ENCODE measurements at places on chromosomes 4 and X.

DNA sequence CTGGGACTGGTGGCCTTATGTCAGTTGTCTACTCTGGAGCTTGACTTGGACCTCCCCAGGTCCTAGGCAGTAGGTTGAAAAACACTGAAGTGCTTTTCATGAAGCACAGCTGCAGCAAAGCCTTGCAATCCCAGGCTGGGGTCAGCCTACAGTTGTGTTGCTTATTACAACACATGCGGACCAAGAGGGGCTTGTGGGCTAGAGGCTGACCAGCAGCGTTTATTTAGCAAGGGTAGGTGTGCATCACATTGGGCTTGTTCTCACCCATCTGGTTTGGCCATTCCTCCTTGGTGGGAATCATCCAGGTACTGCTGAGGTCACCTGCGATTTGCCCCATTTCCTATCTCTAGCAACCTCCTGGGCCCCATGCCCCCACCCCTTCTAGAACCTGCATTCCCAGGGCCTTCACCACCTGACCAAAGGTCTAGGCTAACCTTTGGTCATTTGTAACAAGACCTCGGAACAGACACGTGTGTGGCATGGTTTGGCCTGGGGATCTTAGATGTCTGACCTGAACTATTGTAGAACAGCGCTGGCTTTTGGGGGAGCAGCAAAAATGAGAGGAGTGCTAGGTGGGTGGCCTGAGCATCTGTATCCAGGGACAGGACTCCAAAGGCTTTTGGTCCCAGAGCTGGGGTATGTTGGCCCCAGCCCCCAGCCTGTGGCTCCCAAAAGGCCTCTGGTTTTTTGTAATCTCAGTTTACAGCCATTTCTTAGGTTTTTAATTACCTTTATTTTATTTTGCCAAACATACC lies 3.0 kb downstream of the RPL10 start:
- peaks cover 10% of the 10 kb centered on the region for H3K4me1 ChIP-seq
- H3K4me3 ChIP-seq = no peak overlapping the region
- H3K36me3 ChIP-seq = peaks cover 14% of the 10 kb centered on the region
- no peaks in the 10 kb centered on the region for H3K27me3 ChIP-seq

DNA sequence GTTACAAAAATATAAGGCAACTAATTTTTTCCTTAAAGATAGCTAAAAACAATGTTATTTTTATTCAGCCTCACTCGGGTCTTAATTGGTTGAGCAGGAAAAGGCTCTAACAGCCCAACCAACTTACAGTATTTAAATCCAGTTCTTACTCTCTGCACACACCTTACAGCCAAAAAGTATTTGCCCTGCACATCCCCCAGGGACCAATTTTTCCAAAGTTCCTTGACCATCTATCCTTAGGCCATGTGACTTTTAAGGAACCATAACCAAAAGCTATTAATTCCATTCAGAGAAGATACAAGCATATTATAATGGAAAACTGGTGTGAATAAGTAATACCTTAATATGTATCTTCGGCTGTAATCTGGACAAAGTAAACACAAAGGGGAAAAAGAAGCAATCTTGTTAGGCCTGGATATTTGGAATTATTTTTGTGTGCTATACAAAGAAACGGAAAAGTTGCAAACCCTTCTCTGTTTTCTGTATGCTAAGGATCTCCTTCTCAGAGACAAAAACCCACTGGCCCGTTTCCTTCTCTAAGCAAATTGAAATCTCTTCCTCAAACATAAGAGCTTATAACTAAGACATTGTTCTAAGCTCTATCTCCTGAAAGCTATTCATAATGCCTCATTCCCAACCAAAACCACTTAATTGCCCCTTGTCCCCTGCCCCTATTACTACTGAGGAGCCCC lies 1.0 kb upstream of the THAP9 start:
- no peaks in the 10 kb centered on the region for H3K27me3 ChIP-seq
- no peaks in the 10 kb centered on the region for H3K36me3 ChIP-seq
- peak overlapping the region; percentile 100 for H3K27ac ChIP-seq

GRCh38 chr4:138235419-138235952 lies 6.7 kb downstream of the SLC7A11 start:
- no peak for DNase-seq
- no peaks in the 10 kb centered on the region for H3K36me3 ChIP-seq
- H3K4me1 ChIP-seq = peaks cover 11% of the 10 kb centered on the region
- H3K27ac ChIP-seq = peak overlapping the region; percentile 64

- H3K4me1 ChIP-seq = no peaks in the 10 kb centered on the region
- H3K4me3 ChIP-seq = no peak overlapping the region
- H3K36me3 ChIP-seq = no peaks in the 10 kb centered on the region
- no peak overlapping the region for H3K27ac ChIP-seq
- H3K27me3 ChIP-seq = no peaks in the 10 kb centered on the region
- DNase-seq = no peak
These were observed 89.0 kb downstream of the COMMD8 start for GRCh38 chr4:47374477-47374876.

GRCh38 chr4:100208964-100209363 lies 18.7 kb upstream of the DDIT4L start:
- DNase-seq = no peak
- no peaks in the 10 kb centered on the region for H3K4me1 ChIP-seq
- no peaks in the 10 kb centered on the region for H3K27me3 ChIP-seq
- H3K36me3 ChIP-seq = no peaks in the 10 kb centered on the region
